NCI-H526 (cell line): ENCODE measurements at places on chromosomes 13 and 19.

DNA sequence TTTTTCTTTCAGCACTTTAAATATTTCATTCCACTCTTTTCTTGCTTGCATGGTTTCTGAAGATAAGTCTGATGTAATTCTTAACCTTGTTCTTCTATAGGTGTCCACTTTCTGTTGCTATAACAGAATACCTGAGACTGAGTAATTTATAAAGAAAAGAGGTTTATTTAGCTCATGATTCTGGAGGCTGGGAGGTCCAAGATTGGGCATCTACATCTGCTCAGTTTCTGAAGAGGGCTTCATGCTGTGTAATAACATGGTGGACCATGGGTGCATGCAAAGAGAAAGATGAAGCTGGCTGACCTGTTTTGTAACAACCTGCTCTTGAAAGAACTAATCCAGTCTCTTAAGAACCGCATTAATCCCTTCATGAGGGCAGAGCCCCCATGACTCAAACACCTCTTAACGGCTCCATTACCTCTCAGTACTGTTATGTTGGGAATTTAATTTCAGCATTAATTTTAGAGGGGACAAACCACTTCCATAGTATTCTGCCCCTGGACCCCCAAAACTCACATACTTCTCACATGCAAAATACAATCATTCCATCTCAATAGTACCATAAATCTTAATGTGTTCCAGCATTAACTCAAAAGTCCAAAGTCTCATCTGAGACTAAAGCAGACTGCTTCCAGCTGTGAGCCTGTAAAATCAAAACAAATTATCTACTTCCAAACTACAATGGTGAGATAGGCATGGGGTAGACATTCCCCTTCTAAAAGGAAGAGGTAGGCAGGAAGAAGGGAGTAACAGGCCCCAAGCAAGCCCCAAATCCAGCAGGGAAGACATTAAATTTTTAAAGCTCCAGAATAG lies 9.6 kb upstream of the FGF9 start:
- no peak for DNase-seq

DNA sequence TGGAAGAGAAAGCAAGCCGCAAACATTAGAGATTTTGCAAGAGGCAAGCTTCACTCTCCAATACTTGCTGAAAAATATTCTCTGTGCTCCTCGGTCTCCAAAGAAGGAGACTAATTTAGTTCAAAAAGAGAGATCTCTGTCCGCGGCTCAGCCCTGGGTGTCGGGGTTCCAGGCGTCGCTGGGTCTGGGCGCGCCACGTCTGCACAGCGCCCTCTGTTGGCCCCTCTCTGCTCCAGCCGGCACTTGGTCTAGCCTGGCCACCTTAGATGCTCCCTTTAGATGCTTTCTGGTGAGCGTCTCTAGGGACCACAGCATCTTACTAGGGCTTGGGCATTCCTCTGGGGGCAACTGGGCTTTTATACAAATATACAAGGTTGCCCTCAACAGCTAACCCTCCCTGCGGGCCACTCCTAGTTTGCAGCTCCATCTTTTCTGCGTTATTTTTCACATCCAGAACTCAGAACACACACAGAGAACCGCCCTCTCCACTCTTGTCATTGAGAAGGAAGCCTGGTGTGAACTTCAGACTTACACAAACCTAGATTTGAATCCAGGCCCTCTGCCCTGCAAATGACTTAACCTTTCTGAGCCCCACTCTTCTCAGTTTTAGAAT lies 78.3 kb downstream of the CYSLTR2 start:
- peak; percentile 80 for DNase-seq

DNA sequence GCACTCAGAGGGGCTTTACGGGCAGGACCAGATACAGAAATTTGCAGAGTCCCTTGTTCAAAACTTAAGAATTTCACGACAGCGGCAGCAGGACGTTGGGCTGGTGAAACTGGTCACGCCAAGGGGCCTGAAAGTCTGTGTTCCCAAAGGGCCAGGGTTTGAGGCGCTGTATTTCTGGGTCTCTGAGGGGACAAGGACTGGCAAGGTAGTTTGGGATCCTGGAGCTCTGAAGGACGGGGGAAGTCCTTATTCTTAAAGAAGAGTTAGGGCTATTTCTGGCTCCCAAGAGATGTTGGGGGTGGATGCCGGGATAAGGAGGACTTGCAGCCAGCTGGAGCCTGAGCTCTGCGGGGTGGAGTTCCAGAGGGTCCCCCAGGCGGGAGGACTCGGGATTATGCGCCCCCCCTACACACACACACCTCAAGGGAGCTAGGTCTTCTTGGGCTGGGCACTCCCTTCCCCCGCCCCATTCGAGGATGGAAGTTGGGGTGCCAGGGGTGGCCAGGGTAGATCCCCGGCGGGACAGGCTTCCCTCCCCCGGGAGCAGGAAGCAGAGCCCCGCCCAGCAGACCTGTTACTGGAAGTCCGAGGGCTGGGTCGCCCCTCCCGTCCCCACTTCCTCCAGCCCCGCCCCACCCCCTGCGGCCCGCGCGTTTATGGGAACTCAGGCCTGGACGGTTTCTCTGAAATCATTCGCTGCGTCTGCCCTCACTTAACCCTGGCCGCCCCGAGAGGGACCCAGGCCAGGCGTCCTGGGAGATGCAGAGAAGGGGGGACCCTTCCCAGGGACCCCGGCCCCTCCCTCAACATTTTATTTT lies 5.6 kb downstream of the BCL3 start:
- no peak for DNase-seq

DNA sequence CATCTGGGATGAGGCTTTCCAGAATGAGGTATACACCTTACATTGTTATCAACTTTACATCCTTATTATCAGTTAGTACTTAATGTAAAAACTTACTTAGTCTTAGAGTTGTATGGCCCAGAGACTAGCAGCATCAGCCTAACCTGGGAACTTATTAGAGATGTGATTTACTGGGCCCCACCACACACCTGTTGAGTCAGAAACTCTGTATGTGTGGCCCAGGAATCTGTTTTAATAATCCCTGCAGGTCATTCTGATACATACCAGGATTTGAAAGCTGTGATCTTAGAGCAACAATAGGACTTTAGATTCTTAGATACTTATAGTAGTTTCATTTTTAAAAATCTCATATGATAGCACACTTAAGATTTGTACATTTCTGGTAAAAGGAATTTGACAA lies 17.4 kb downstream of the FNDC3A start:
- DNase-seq = no peak

GRCh38 chr19:5676772-5677105 lies 3.6 kb downstream of the MICOS13 start:
- no peak for DNase-seq

DNA sequence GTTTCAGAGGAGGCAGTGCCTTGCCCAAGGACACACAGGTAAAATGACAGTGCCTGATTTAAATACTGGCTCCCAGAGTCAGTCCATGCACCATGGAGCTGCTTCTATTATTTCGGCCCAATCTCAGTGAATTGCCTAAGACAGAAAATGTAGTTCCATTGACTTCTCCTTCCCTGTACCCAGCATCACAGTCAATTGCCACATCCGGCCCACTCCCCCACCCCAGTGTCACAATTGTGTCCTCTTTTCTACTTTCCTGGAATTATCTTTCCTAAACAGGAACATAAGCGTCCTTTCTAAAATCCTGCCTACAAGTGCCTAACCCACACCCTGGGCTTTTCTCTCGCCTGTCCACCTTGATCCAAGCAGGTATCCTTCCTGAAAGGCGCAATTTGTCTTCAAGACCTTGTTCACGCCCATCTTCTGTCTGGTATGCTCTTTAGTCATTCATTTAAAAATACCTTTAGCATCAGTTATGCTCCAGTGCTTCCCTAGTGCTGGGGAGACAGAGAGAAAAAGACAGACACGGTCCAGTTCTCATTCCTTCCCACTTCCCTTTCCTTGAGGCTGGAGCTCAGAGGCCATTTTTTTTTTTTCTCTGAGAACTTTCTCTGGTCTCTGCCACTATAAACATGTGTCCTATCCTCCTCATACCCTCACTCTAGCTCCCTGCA lies 411.4 kb downstream of the LIG4 start:
- no peak for DNase-seq

- no peak for DNase-seq
These were observed 15.0 kb downstream of the ZNF114 start for GRCh38 chr19:48284896-48285295.

DNA sequence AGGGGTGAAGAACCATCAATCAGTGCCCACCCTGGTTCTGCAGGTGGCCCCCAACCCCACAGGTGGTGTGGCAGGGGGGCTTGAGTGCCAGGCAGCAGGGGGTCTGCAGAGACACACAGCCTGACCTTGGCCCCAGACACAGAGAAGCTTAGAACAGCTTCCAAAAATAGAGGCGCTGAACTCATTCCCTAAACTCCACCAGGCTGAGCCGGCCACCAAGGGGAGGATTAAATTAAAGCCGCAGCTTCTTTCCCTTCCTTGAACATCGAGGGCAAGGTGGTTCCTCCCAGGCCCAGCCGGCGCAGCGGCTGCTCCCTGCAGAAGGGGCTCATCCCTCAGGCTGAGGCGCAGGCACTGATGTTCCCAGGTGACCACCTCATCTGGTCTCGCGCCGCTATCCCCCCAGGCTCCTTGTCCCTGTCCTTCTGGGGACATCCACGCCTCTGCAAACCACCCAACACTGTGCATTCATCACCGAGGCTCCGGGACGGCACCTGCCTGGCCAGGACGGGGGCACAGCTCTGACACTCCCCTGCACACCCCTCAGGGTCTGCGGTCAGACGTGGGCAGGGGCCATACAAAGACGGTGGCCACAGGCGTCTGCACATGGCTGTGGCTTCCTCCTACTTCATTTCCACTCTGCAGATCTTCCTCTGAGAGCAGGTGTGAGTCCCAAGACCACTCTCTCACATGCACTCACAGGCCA lies 30.9 kb downstream of the LAMP1 start:
- DNase-seq = no peak

- DNase-seq = no peak
These were observed 13.3 kb downstream of the SLC25A42 start for GRCh38 chr19:19077103-19077502.

DNA sequence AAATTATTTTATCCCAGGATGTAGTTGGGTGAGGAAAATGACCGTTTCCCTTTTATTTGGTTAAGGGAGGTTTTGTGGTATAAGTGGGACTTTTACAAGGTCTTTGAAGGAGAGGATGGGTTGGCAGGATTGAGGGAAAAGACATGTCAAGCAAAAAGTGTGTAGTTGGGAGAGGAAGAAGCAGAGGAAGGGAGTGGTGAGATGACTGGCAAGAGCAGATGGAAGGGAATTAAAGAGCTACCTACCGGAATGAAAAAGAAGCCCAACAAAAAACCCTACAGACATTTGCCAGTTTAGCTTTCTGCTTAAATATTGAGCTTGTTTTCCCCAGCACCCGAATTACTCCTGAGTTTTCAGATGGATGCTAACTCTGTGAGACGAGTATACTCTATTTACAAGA lies 19.6 kb downstream of the FRY start:
- no peak for DNase-seq

- no peak for DNase-seq
These were observed 23.5 kb downstream of the LGALS16 start for GRCh38 chr19:39679056-39679790.
